Astrocyte (in vitro differentiated cells and primary cell): ENCODE measurements at places on chromosomes 7 and 10. TPM values are rescaled to one million over a fixed set of nuclear protein-coding genes. Genes with fewer than 3 reads are reported as not detected.

The GFRA1 gene
- 12.7 and 24.2 TPM in 2 replicates for total RNA-seq

- no peak for DNase-seq
Observed at GRCh38 chr7:154996756-154997155, 6.2 kb downstream of the PAXIP1 start.

- DNase-seq = no peak
Observed at GRCh38 chr7:42478717-42479116, 241.7 kb upstream of the GLI3 start.

The AP4M1 gene
- total RNA-seq = 14.7 and 15.5 TPM in 2 replicates

- no peak for DNase-seq
Observed at GRCh38 chr10:97771913-97772823, at the start of gene SFRP5. SFRP5 (minus strand) TSS chr10:97771999; CDS start chr10:97771833, 166 bp downstream.

The ABCB1 gene
- total RNA-seq = 0.79 and 1.8 TPM in 2 replicates

DNA sequence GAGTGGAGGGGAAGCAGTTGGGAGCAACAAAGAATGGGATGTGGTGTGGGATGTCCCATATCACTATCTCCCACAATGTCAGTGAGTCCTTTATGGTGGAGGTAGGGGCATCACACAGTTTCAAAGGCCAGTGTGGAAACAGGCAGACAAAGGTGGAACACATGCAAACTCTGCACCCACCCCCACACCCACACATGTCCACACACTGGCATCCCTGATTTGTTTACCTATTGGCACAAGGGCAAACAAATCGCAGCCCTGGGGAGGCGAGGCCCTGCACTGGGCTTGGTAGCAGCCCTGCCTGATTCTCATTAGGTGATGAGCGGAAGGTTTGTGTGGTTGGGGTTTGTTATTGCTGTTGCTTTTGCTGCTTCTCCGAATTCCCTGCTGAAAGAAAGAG is 243.3 kb downstream of the GRID1 start:
- DNase-seq = no peak

- DNase-seq = peak; percentile 63
Observed at GRCh38 chr7:132500727-132501440, 75.4 kb downstream of the PLXNA4 start.

- peak; percentile 87 for DNase-seq
Observed at GRCh38 chr7:102044984-102045673, 227.7 kb downstream of the CUX1 start.

DNA sequence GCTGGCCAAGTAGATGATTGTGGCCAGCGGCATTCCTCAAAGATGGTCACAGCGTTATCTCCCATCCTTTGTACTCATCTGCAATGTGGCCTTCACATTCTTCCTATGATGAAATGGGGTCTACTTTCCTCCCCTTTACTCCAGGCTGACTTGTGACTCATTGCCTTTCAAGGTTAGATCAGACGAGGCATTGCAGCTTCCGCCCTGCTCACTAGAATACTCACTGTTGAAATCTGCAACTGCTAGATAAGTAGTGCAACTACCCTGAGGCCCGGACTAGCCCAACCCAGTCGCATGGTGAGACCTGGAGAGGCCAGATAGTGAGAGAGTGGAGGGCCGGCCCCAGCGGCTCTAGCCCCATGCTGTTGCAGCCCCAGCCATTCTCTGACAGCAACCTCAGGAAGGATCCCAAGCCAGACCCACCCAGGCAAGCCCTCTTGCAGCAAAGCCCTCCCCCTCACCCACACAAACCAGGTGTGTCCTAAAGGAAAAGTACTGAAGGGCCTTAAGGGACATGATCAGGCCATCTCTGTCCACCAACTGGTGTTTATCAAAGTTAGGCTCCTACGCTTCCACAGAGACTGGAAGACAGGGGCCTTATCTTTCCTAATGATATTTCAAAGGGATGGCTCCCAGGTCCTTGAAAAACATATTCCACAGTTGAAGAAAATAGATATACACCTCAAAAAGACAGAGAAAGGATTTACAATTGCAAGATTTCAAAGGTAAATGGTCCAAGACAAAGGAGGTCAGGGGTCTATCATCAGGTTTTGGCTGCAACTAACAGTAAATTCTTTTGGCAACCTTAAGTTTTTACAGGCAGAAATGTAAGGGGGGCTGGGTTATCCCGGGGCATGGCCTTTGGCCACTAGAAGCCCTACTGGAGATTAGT is 107.2 kb upstream of the TRIM24 start:
- no peak for DNase-seq

- DNase-seq = no peak
Observed at GRCh38 chr10:1074748-1075308, 18.6 kb downstream of the WDR37 start.

DNA sequence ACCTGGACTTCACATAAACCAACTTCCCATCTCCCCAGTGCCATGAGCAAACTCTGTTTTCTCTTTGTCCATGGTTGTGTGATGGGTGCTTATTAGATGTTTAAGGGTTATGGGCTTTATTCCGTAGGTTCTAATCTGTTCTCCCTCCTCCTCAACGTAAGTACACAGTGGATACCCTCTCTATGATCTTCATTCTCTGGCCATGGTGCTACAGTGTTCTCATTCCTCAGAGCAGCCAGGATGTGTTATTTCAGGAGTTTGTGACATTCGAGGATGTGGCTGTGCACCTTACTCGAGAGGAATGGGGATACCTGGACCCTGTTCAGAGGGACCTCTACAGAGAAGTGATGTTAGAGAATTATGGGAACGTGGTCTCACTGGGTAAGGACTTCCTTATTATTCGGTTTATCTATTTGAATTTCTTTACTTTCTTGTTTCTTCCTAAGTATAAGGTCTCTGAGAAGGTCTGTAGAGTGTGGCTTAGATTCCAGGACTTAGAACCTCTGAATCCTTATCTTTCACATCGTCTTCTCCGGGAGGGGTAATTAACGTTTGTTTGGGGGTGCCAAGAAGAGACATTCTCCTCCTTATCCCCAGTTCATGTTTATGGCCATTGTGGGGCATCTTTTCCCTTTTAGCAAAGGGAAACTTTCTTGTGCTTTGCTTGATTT is 3.8 kb downstream of the ZNF655 start:
- no peak for DNase-seq

The GDF2 gene
- total RNA-seq = not detected in 2 replicates

The CYP3A5 gene
- 0.07 TPM in 1 of 2 replicates, not detected in the other for total RNA-seq

- no peak for DNase-seq
Observed at GRCh38 chr10:106894692-106895091, 269.8 kb downstream of the SORCS1 start.

GRCh38 chr10:121438333-121438732 is 159.9 kb downstream of the FGFR2 start:
- no peak for DNase-seq

DNA sequence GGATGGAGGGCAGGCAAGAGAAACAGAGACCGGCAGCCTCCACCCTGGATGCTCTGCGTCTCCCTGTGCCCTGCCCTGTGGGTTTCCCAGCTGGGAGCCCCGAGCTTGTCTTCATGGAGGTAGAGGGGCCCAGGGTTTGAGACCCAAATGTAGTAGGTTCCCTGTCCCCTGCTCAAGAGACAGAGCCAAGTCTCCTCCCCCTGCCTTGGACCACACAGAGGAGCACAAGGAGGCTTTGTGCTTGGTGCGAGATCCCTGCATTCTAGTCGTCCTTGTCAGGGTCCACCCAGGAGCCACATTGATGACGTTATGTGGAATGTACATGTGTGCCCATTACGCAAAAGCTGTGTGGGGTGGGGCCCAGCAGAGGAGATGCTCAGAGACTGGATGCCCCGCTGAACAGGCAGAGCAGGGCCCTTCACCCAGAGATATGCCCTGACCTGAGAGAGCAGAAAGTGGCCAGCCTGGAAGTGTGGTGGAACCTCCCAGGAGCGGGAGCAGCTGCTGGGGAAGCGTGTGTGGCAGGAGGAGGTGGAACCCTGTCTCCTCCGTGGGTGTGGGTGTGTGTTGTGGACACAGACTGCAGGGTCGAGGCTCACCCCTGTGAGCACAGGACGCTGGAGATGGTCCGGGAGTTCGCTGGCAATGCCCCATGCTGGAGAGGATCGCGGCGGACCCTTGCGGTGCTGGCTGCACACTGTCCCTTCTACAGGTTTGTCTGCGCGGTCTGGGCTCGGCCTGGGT is 39.3 kb downstream of the VWA2 start:
- no peak for DNase-seq

The GNB2 gene
- total RNA-seq = 270 and 274 TPM in 2 replicates

DNA sequence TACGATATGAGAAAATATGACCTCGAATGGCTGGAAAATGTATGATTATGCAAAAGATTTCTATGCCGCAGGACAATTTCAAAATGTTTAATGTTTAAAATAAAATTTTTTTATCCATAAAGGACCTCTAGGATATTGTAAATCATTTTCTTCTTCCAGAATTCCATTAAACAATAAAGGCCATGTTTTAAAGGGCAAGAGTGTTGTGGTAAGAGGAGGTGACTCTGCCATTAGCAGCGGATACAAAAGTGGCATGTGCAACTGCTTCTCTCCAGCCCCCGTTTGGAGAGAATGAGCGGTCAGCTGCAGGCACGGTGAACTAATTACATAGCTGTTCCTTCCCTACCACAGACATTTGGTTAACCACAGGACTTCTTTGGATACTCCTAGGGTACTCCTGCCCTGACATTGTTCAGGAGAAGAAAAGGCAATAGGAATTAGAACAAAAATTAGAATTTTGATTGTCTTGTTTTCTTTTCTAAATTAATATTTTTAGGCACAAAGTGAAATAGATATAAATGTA is 63.8 kb downstream of the HBP1 start:
- peak; percentile 89 for DNase-seq
